ENCODE measurements at places on chromosomes 11 and 22. TPM values are rescaled to one million over a fixed set of nuclear protein-coding genes. Genes with fewer than 3 reads are reported as not detected.

- no peak for DNase-seq
These were observed 9.1 kb downstream of the DCPS start for GRCh38 chr11:126312961-126313360.

- no peak for DNase-seq
These were observed 838 bp downstream of the BCL9L start for GRCh38 chr11:118924591-118925585.

DNA sequence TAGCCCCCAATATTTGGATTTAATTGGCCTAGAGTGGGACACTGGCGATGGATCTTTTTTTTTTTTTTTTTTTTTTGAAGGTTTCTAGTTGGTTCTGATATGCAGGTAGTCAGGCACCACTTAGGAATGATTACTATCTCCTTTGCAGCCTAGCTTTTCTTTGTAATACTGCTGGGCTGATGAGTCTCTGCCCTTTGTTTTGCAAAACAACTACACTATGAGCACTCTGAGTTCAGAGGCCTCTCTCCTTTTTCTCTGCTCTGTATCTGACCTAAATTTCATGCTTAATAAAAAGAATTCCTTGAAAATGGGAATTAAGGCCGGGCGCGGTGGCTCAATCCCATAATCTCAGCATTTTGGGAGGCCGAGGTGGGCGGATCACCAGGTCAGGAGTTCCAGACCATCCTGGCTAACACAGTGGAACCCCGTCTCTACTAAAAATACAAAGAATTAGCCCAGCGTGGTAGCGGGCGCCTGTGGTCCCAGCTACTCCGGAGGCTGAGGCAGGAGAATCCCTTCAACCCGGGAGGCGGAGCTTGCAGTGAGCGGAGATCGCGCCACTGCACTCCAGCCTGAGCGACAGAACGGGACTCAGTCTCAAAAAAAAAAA lies 1312.3 kb downstream of the FAM181B start:
- no peak for DNase-seq

The CD82 gene
- 13.4 TPM for polyA plus RNA-seq

The LINC01488 gene
- not detected for polyA plus RNA-seq

- no peak for DNase-seq
These were observed 129.5 kb downstream of the MICAL2 start for GRCh38 chr11:12239804-12240371.

The MAJIN gene
- not detected for polyA plus RNA-seq

DNA sequence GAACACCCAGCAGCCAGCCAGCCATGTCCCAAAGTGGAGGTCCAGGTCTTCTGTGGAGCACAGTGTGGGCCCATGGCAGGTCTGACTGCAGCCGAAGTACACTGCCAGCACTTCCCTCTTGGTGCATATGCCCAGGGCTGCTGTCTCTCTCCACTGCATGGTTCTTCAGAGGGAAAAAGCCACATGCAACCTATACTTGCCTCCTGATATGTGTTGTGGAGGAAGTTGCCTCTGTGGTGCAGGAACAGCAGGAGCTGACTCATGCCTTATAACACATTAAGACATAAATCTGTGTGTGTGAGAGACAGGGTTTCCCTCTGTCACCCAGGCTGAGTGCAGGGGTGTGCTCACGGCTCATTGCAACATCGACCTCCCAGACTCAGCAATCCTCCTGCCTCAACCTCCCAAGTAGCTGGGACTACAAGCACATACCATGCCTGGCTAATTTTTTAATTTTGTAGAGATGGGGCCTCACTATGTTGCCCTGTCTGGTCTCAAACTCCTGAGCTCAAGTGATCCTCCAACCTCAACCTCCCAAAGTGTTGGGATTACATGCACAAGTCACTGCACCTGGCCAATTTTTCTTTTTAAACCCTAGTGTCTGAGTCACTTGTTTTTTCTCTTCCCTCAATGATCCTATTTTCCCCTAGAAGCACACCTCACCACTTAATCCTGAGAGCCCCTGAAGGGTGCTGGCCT lies 98.8 kb downstream of the MPPED2 start:
- DNase-seq: no peak

The SNU13 gene
- 288 TPM for polyA plus RNA-seq

- no peak for DNase-seq
These were observed 97.2 kb downstream of the PIWIL4 start for GRCh38 chr11:94664346-94664745.

DNA sequence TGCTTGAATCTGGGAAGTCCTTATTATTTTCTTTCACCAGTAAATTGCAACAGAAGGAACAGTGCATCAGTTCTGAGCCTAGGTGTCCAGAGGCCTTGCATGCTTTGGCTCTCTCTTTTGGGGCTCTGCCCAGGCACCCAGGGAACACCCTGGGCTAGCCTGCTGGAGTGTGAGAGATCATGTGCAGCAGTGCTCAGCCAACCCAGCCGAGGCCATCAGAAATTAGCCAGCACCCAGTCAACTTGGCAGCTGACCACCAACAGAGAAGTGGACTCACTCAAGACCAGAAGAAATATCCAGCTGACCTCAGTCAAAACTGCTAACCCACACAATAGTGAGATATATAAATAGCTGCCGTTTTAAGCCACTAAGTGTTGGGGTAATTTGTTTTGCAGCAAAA lies 11.2 kb upstream of the P4HA3 start:
- DNase-seq: no peak

- no peak for DNase-seq
These were observed 34.9 kb downstream of the CABIN1 start for GRCh38 chr22:24046024-24046423.

The GGT1 gene
- 2.0 TPM for polyA plus RNA-seq

The SMTNL1 gene
- not detected for polyA plus RNA-seq

The ADAMTS8 gene
- not detected for polyA plus RNA-seq

- no peak for DNase-seq
These were observed 58.3 kb upstream of the SORL1 start for GRCh38 chr11:121393855-121394254.

DNA sequence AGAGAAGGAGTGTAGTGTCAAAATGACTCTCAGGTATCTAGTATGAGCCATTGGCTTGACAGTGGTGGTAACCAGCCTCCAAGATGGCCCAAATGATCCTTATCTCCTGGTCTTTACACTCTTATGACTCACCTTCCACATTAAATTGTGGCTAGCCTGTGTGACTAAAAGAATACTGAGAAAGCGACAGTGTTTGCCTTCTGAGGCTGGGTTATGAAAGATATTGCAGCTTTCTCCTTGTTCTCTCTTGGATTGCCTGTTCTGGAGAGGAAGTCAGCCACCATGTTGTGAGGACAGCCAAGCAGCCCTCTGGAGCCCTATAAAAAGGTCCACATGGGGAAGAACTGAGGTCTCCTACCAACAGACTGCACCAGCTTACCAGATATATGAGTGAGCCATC lies 15.8 kb downstream of the C11orf71 start:
- no peak for DNase-seq
